Lower lobe of right lung (tissue), 2 donors: ENCODE measurements at places on chromosomes 6 and 20.
A peak's percentile ranks its signal among the peaks of the same experiment; 100 is the strongest.

DNA sequence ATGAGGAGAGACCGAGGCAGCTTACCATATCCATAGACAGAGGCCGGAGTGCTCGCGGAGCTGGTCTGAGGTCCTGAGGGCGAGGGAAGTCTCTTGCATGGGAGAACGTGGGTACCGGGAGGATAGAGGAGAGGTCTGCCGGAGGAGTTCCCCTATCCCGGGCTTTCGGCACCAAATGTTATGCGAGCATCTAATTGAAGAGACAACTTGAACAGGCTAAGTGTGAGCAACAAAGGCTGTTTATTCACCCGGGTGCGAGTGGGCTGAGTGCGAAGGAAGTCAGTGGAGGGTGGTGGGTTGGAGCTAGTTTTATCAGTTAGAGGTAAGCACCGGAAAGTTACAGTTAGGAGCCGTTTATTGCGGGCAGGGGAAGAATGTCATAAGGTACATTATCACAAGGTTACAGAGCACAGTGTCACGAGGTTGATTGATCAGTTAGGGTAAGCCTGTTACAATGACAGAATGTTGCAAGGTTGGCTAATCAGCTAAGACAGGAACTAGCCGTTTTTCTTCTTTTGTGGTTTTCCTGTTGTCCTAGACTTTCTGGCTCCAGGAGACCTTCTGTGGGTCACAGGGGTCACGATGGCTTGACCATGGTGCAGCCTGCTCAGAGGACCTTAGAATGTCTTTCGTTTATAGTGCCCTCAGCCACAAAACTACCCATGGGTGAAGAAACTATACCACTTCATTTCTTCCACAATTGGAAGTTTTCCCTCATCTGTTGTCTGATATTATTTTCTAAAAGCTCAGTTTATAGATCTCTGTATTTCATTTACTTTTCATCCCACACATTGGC, 746.0 kb upstream of the ADGRB3 start:
- no peak overlapping the region for H3K27ac ChIP-seq
- H3K27me3 ChIP-seq = no peaks in the 10 kb centered on the region
- H3K36me3 ChIP-seq = no peaks in the 10 kb centered on the region
- DNase-seq = no peak

DNA sequence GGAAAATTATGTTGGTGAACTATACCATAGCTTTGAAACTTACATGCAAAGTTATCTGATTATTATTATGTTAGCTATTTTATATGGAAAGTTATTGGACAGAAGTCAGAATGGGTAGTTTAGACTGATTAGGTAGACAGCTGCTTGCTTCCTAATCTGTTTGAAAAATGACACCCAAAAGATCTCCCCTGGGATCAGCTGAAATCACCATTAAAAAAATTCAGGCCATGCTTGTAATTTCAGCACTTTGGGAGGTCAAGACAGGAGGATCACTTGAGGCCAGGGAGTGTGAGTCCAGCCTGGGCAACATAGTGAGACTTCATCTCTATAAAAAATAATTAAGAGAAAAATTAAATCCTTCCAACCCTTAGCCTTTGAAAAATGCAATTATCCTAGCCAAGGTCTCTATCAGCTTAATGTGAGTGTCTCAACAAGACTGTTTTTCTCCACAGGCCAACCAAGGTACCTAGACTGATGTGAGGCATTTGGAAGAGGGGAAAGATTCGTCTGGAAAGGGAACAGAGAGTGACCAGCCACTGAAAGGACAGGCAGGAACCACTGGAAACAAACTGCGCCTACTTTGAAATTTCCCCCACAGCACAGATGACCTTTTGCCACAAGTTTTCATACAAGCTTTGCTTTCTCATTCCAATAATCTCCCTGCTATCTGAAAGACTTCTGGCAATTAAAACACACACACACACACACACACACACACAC, 232.3 kb downstream of the GMPR start:
- H3K27ac ChIP-seq = no peak overlapping the region
- DNase-seq = no peak
- no peak overlapping the region for H3K4me3 ChIP-seq
- H3K4me1 ChIP-seq = peaks cover 15% of the 10 kb centered on the region

DNA sequence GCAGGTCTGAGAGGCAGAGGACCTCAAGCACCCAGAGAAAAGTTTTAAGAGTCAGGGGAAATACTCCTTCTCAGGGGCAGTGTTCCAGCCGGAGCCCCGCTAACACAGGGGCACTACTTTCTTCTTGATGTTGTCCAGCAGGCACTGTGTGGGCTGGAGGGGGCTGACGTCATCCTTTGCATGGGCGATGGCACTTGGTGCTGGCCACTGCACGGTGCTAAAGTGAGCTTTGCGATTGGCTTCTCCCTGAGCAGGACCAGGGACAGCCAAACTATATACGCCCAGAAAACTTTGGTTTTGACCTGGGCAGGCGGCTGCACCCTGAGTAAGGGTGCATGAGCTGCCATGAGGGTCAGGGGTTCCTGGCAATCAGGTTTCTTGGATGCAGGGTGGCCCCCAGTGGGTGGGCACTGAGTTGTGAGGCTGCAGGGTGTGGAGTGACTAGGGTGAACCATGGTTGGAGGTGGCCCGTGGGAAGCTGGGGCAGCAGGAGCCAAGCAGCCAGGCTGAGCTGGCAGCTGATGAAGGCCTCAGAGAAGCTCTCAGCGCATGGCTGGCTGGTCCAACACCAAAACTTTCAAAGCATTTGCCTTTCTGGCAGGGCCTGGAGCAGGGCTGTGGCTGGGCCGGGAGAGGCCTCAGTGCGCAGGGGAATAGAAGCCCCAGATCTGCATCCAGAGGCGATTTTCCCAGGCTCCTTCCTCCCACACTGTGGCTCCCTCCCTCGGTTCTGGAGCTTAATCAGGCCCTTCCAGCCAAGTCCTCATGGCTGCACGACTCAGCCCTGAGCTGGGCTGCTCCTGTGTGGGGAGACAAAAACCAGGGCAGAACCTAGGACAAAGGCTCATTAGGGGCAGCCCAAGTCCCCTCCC, 18.3 kb downstream of the MRPS18A start:
- no peaks in the 10 kb centered on the region for H3K27me3 ChIP-seq
- peak overlapping the region; percentile 34 for H3K27ac ChIP-seq
- H3K4me1 ChIP-seq = peaks cover 53% of the 10 kb centered on the region
- DNase-seq = no peak
- peaks cover 40% of the 10 kb centered on the region for H3K36me3 ChIP-seq

DNA sequence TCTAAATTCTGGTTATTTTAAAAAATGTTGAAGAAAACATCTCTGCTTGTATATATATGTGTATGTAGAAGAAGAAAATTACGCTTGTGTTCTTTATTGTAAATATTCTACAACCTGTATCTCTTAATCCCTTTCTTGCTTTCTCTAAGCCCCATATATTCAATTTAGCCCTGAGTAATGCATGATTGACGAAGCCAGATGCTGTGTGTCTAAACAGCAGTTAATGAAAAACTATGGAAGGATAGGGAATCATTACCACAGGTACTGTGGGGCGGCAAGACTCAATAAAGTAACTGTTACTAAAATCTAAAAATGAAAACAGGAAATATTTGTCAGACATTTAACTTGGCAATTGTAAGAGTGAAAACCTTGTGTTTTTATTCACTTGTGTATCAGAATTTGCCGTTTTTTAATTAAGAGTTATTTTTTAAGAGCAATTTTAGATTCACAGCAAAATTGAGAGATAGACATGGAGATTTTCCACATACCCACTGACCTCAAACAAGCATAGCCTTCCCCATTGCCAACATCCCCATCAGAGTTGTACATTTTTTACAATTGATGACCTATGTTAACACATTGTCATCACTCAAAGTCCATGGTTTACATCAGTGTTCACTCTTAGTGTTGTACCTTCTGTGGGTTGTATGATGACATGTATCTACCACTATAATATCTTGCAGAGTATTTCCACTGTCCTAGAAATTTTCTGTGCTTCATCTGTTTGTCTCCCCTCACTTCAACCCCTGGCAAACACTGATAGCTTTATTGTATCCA, 76.7 kb downstream of the BCKDHB start:
- no peak overlapping the region for H3K27ac ChIP-seq
- H3K4me3 ChIP-seq = no peak overlapping the region
- H3K4me1 ChIP-seq = no peaks in the 10 kb centered on the region

DNA sequence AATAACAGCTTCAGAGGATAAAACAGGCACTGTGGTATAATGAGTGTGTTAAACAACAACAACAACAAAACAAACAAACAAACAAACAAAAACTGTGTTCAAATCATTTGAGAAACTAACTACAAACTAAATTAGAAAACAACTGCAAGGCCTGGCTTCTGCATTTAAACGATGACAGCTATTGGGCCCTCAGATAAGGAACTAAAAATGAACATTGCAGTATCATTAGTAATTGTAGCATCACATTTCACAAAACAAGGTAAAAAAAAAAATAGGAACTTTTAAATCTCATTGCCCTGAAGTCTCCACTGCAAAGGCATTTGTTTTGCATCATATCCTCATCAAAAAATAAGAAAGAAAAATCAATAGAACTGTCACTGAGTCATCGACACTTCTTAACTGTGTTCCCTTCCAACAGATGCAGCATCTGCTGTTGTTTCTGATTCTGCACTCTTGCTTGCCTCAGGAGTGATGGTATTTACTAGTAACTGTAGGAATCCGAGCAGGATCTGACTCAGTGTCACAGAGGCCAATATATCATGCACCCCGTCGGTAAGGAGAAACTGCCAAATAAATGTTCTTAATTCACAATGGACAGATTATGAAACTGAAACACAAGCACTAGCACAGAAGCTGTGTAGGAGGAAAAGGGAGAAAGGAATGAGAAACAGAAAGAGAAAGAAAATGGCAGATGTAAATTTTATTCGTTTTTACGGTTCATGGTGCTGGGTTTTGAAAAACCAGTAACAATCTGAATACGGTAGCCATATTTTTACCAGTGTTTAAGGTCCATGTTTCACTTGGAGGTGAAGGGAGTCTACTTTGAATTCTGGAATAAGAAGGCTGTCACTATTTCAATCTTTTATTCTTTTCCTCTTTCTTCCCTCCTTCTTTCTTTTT, 365.7 kb upstream of the EPHA7 start:
- no peaks in the 10 kb centered on the region for H3K27me3 ChIP-seq
- H3K4me1 ChIP-seq = no peaks in the 10 kb centered on the region
- H3K27ac ChIP-seq = no peak overlapping the region

DNA sequence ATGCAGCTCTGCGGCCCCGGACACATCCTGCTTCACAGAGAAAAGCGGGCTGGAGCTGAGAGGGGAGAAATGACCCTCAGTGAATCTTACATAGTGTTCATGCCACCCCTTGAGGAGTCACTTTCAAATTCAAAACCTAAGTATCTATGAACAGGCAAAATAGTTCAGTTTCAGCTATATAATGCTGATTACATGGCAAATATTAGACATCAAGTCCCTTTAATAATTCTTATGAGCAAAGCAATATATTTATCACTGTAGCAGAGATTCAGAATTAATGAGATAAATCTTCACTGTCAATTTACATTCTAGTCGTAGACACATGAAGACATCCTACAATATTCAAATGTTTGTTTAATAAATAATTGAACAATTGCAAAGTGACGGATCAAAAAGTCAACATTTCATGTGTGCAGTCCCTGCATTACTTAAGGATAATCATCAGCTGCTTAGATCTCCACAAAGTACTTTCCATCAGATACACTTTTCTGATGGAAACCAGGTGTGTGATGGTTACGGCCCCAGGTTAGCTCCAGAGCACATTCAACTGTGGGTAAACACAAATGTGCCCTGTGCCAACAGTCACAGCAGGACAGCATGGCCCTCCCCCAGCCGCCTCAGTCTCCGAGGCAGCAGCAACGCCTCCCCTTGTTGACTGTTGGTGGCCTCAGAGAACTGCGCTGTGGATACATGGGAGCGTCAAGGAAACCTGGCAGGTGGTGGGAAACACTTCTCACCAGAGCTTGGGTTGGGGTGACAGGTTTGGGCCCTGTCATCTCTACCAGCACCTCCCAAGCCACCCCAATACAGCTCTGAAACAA, 787 bp upstream of the PRR18 start:
- no peak overlapping the region for H3K27ac ChIP-seq
- H3K4me3 ChIP-seq = peak overlapping the region; percentile 48
- DNase-seq = no peak
- H3K36me3 ChIP-seq = no peaks in the 10 kb centered on the region
- peaks cover 44% of the 10 kb centered on the region for H3K27me3 ChIP-seq

DNA sequence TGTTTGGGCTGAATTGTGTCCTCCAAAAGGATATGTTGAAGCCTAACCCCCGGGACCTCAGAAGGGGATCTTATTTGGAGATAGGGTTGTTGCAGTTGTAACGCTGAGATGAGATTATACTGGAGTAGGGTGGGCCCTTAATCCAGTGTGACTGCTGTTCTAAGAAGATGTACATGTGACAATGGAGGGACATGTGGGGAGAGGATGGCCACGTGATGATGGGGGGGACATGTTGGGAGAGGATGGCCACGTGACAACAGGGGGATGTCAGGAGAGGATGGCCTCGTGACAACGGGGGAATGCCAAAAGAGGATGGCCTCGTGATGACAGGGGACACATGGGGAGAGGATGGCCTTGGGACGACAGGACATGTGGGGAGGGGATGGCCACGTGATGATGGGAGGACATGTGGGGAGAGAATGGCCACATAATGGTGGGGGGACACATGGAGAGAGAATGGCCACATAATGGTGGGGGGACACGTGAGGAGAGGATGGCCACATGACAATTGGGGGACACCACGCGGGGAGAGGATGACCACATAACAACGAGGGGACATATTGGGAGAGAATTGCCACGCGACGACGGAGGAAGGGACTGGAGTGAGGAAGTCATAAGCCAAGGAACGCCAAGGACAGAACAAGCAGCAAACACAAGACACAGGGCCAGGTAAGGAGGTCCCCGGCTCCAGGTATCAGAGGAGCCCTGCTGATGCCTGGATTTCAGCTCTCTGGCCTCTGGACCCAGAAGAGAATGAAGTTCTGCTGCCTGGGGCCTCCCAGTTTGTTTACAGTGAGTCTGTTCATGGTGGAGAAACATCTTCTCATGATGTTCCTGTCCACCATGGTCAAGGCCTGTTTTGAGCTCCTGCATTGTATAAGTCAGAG, 29.2 kb downstream of the SYNJ2 start:
- H3K27ac ChIP-seq = no peak overlapping the region
- DNase-seq = peak; percentile 20
- peaks cover 21% of the 10 kb centered on the region for H3K4me1 ChIP-seq
- no peaks in the 10 kb centered on the region for H3K36me3 ChIP-seq

DNA sequence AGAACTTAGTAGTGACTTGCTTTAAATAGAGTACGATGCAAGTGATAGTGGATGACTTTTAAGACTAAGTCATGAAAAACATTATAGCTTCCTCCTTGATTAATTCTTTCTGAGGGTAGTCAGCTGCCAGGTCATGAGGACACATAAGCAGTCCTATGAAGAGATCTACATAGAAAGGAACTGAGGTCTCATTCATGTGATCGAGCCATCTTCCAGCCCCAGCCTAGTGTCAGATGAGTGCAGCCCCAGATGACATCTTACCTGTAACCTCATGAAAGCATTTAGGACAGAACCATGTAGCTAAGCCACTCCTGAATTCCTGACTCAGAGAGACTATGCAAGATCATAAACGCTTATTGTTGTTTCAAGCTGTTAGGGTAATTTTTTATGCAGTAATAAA, 67.7 kb downstream of the AK9 start:
- no peak overlapping the region for H3K27ac ChIP-seq
- no peaks in the 10 kb centered on the region for H3K4me1 ChIP-seq
- H3K36me3 ChIP-seq = no peaks in the 10 kb centered on the region
- H3K27me3 ChIP-seq = no peaks in the 10 kb centered on the region

- no peaks in the 10 kb centered on the region for H3K36me3 ChIP-seq
- H3K27ac ChIP-seq = no peak overlapping the region
- no peaks in the 10 kb centered on the region for H3K27me3 ChIP-seq
- H3K4me1 ChIP-seq = peaks cover 9% of the 10 kb centered on the region
- H3K4me3 ChIP-seq = no peak overlapping the region
Measured at GRCh38 chr6:30799210-30799609, 54.9 kb upstream of the IER3 start.
